ENCODE measurements at places on chromosomes 12 and 14. TPM values are rescaled to one million over a fixed set of nuclear protein-coding genes. Genes with fewer than 3 reads are reported as not detected.
A peak's percentile ranks its signal among the peaks of the same experiment; 100 is the strongest.

DNA sequence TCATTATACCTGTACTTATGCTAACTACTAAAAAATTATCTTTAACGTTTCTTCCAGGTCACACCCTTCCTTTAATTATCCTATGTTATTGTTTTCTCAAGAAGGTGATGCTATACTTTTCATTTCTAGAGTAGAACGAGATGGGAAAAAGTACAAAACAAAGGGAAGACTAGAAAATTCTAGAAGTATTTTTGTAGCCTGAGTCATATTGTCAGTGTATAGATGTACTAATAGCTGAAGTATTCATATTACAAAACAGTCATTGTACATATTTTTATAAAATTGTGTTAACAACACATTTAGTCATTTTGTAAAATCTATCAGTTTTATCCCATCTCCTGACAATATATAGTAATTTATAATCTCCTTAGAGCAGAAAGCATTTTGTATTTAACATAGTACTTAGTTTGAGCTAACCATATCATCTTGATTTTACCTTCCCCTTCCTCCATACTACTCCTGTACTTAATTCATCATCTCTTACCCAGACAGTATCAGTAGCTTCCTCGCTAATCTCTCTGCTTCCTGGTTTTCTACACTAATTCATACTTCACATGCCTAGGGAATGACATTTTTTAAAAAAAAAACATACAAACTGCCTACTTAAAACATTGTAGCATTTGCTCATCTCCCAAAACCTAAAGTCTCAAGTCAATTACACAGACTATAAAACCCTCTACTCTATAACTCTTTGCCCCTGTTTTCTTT, 920.9 kb downstream of the RPS29 start:
- no peak for DNase-seq
- H3K27ac ChIP-seq = no peak overlapping the region
- no peaks in the 10 kb centered on the region for H3K36me3 ChIP-seq
- H3K27me3 ChIP-seq = no peaks in the 10 kb centered on the region
- no peaks in the 10 kb centered on the region for H3K4me1 ChIP-seq

- no peak overlapping the region for H3K27ac ChIP-seq
- no peaks in the 10 kb centered on the region for H3K4me1 ChIP-seq
- no peaks in the 10 kb centered on the region for H3K27me3 ChIP-seq
- no peak overlapping the region for H3K4me3 ChIP-seq
- H3K36me3 ChIP-seq = no peaks in the 10 kb centered on the region
Measured at GRCh38 chr12:116977465-116978380, 67.0 kb downstream of the FBXW8 start.

IL26 gene
- not detected for total RNA-seq

- no peaks in the 10 kb centered on the region for H3K36me3 ChIP-seq
- peak overlapping the region; percentile 81 for H3K27ac ChIP-seq
- no peaks in the 10 kb centered on the region for H3K4me1 ChIP-seq
- no peaks in the 10 kb centered on the region for H3K27me3 ChIP-seq
Measured at GRCh38 chr12:64780531-64781279, 21.5 kb upstream of the GNS start.

- no peaks in the 10 kb centered on the region for H3K36me3 ChIP-seq
- no peak overlapping the region for H3K4me3 ChIP-seq
- H3K4me1 ChIP-seq = no peaks in the 10 kb centered on the region
Measured at GRCh38 chr12:51997136-51997535, 9.6 kb upstream of the TAMALIN start.

DNA sequence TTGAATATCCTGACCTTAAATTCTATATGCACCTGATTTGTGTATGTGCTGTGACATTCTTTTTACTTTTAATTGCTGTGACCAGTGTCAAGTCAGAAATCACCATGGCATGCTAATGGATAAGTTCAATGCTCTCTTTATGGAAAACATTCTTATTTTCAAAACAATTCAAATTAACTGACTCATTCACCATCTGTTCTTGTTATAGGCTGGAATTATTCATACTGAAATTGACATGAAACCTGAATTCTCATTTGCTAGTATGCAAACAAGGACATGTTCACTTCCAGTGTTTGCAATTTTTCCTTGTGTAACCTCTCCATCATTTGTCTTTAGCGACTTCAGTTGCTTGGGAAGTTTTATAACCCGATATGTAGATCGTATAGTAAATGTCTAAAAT, at the start of gene TAS2R30:
Gene TAS2R30, minus strand, starts transcription at position 340 of the 400 bp plus-strand sequence. CDS start 400 bp downstream, outside the sequence.
- no peak for DNase-seq
- H3K27ac ChIP-seq = no peak within 1 kb of the TSS
- no peak within 1 kb of the TSS for H3K4me3 ChIP-seq
- H3K27me3 ChIP-seq = no peaks in the 10 kb centered on the region
- H3K4me1 ChIP-seq = no peaks in the 10 kb centered on the region

- peak overlapping the region; percentile 69 for H3K27ac ChIP-seq
- no peak overlapping the region for H3K4me3 ChIP-seq
- H3K36me3 ChIP-seq = no peaks in the 10 kb centered on the region
Measured at GRCh38 chr12:75720812-75721641, 209.6 kb upstream of the KRR1 start.

CLEC2B gene
- 29.3 TPM for total RNA-seq

GRCh38 chr12:69070319-69071090, 137.5 kb upstream of the CPM start:
- H3K4me1 ChIP-seq = no peaks in the 10 kb centered on the region
- no peak overlapping the region for H3K27ac ChIP-seq
- H3K4me3 ChIP-seq = no peak overlapping the region
- no peaks in the 10 kb centered on the region for H3K36me3 ChIP-seq

RD3L gene
- total RNA-seq = not detected

DNA sequence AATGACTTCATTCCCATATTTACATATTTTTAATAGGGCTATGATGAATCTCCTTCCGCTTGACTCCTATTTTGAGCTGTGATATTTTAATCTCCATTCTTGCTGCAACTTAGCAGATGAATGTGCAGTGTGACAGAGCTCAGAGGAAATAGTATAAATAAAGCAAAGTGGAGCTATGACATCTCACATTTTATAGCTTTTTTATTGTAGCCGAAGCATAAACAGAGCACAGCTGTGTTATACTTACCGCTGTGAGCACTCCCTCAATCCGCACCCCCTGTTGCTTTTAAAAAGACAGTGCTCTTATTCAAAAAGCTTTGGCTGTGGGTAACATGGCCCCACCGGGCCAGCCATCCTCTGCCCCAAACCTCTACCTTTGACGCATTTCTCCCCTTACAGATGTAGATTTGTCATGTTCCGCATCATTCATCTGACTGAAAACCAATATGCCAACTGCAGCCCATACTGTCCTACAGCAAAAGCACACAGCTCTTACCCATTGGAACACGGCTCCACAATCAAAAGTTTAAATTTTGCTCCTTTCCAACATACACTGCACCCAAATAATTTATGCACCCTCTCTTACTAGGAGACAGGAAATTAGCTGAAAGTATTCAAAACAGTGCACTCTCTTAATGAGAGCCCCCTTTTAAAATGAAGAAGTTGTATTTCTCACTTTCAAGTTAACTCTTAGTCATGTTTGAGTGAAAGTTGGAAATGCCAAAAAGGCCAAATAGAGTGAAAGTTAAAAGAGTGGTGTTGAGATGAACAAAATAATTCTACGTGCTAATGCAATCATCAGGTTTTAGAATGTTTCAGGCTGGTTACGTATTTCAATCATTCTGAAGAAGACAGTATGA, 429.3 kb upstream of the SOX5 start:
- H3K4me1 ChIP-seq = no peaks in the 10 kb centered on the region
- H3K27me3 ChIP-seq = no peaks in the 10 kb centered on the region
- H3K4me3 ChIP-seq = no peak overlapping the region
- no peak overlapping the region for H3K27ac ChIP-seq
- no peaks in the 10 kb centered on the region for H3K36me3 ChIP-seq

- no peaks in the 10 kb centered on the region for H3K4me1 ChIP-seq
- DNase-seq = no peak
- no peak overlapping the region for H3K27ac ChIP-seq
- peaks cover 23% of the 10 kb centered on the region for H3K27me3 ChIP-seq
Measured at GRCh38 chr14:97061198-97061597, 264.0 kb downstream of the VRK1 start.
